ENCODE measurements at places on chromosomes 7 and 10.

- DNase-seq, result no peak
These were observed 822 bp downstream of the ZNF800 start for GRCh38 chr7:127391591-127392181.

- DNase-seq, result no peak
These were observed 3.9 kb upstream of the PVRIG start for GRCh38 chr7:100215895-100216294.

GRCh38 chr10:119737823-119738222, 12.0 kb downstream of the INPP5F start:
- DNase-seq, result no peak

- no peak for DNase-seq
These were observed 186.8 kb upstream of the AUTS2 start for GRCh38 chr7:69411466-69411865.

DNA sequence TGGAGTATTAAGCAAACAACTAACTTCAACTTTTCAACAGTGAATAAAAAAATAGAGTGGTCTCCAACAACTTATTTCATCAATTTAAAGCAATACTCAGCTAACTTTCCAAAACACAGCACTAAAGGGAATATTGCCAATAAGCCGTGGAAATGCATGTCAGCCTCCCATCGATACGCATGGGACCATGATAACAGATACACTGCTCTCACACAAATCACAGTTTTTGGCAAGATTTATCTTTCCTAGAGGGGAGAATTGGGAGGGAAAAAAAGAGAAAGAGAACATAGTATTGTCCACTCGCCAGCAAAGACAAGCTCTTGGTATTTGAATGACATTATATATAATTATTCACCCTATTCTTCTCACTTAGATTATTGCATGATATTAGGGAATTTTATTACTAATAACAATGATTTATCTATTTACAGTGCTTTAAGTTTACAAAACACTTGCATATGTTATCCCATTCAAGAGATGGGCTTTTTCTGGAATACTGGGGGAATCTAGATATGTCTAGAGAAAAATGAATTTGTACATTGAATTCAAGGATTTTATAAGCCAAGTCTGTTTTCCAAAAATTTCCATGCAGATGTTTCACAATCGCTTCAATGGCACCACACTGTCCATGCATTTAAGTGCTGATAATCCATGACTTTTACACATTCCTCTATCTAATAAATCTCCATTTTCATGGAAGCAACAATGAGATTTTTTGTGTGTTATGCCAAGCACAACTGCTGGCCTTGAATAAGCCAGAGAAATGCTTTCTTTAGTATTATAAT, 194.0 kb upstream of the MGMT start:
- DNase-seq, result no peak

- DNase-seq, result no peak
These were observed 102.6 kb downstream of the VOPP1 start for GRCh38 chr7:55469721-55470120.

GRCh38 chr7:45217358-45217757, 59.8 kb downstream of the RAMP3 start:
- no peak for DNase-seq

DNA sequence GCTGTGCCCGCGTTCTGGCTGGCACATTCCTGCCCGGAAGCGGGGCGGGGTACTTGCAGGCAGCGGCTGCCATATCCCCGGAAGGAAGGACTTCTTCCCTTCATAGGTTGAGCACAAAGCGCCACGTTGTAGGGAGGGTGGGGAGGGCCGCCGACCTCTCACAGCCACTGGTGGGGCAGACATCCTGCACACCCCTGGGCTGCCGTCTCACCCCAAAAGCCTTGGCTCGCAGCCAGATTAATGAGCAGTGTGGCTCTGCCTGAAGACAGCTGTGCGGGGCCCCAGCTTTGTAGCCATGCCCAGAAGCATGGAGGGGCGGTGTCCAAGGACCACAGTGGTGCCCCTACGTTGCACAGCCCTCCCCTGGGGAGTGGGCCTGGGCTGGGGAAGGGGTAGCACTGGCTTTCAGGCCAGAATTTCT, 54.3 kb upstream of the DPYSL4 start:
- DNase-seq, result no peak

DNA sequence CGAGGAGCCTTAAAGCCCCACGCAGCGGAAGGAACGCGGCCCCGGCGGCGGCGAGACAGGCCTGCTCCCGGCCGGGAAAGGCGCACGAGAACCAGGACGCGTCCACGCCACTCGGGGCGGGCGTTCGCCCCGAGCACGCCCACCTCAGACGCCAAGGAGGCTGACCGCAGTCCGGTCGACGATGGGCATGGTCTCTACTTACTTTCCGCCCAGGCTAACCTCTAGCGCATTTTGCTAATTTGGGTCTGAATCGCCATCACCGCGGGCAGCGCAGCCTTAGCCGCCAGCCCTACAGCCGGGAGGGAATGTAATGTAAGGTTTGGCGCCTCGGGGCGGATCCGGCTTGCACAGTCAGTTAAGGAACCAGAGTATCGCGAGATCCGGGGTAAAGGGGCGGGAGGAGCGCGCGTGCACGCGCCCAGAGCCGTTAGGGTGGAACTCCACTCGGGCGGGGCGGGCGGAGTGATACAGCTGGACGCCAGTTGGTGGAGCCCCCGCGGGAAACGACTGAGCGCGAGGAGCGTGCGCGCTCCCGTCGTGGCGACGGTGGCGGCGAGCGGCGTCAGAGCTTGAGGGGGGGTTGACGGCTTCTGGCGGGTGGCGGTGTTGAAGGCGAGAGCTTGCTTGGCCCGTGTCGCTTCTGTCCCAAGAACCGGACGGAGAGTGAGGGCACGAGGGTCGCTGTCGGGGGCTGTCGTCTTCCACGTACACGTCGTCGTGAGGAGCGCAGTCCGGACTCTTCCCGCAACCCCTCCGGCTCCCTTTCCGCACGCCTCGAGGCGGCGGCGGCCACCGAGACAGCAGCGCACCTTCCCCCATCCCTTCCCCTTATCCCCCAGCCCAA, at the start of gene LUC7L2:
LUC7L2 (plus strand) TSS at position 529 of the 844 bp plus-strand sequence. CDS start 368 bp downstream, outside the sequence.
- peak; percentile 99 for DNase-seq

DNA sequence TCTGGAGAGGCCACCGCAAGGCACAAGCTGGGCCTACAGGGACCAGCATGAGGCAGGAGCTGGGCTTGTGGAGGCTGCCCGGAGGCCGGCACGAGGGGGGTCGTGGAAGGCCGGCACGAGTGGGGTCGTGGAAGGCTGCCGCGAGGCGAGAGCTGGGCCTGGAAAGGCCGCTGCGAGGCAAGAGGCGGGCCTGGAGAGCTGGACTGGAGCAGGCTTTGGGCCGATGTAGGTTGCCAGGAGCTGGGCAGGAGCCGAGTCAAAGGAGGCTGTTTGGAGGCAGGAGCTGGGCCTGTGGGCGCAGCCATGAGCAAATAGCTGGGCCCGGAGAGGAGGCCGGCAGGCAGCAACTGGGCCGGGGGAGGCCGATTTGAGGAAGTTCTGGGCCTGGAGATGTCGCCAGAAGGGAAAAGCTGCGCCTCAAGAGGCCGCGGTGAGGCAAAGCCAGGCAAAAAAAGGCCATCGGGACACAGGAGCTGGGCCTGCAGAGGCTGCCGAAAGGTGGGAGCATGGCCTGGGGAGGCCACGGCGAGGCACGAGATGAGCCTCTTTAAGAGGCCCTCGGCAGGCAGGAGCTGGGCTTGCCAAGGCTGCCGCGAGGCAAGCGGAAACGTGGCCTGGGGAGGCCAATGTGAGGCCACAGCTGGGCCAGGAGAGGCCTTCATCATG, 26.5 kb downstream of the MDH2 start:
- no peak for DNase-seq

- peak; percentile 51 for DNase-seq
These were observed 72.0 kb downstream of the SLC37A3 start for GRCh38 chr7:140326116-140326928.

DNA sequence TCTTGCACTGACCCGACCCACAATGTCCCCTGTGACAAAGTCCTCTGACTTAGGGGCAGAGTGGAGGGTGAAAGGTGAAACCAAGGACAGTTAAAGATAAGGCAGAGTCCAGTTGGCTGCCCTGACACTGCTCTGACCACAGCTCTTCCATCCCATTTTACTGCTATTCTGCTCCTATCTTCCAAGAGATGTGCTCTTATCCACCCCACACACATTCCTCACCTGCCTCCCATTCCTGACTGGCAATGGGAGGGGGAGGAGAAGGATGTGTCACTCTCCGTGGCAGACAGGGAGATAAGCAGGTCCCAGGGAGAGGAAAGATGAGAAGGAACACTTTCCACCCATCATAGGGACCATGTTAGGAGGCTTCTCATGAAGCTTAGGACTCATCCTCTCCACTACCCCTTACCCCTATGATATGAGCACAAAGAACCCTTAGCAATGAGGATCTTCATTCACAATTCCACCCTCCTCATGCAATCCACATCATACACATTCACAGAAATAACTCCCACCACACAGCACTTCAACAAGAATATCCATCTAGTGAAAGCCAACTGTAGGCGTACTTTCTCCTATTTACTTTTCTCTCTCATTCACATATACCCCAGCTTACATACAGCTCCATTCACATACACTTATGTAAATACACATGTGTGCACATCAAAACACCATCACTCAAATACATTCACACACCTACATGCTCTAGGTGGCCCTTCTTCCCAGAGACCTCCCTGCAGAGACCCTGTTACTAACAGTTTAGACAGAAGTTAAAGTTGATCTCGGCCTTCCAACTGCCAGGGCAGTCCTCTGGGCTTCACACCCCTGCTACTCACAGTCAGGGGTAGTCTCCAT, 6.6 kb downstream of the SYNPO2L start:
- DNase-seq, result no peak

- no peak for DNase-seq
These were observed 94.9 kb downstream of the PRLHR start for GRCh38 chr10:118500477-118501104.

DNA sequence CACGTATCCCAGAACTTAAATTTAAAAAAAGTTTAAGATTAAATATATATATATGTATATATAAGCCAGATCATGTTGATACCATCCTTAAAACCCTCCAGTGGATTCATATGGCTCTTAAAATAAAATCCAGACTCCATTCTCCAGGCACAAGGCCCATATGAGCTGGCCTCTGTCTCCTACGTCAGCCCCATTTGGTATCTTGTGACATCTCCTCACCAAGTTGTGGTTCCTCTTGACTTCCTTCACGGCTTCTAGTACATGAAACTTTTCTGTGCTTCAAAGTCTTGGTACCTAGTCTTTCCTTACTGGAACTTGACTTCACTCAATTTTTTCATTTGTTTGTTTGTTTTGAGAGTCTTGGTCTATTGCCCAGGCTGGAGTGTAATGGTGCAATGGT, 61.3 kb downstream of the PRLHR start:
- no peak for DNase-seq

DNA sequence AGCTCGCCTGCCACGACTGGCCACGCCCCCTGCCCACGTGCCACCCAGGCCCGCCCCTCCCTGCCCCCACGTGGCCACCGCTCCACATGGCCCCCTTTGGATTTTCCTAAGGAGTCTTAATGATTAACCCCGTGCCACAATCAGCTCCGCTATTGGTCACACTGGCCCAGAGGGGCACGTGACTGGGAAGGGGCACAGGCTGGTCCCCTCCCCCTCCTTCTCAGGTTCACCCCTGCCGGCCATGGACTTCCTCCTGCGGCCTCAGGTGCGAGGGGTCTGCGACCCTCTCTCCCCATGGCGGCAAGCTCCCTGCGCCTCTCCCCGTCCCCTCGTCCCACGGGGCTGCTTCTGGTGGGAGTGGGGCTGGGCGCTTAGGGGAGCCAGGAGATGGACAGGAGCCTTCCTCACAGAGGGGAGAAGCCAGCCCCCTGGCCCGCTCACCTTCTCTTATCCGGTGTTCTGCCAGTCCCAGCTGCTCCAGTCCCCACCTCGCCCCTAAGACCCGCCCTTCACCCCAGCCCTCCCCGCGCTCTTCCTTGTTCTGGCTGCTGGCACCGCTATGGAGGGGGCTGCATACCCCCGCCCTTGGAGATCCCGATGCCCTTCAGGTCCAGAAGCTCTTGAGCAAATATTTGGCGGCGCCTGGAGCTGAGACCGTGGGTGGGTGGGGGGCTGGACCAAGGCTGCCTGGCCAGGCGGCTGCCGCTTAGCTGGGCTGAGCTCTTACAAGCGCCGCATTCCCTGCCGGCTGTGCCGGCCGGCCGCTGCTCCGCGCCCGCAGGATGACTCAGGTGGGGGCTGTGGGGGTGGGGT, 3.2 kb downstream of the SLC4A2 start:
- no peak for DNase-seq

DNA sequence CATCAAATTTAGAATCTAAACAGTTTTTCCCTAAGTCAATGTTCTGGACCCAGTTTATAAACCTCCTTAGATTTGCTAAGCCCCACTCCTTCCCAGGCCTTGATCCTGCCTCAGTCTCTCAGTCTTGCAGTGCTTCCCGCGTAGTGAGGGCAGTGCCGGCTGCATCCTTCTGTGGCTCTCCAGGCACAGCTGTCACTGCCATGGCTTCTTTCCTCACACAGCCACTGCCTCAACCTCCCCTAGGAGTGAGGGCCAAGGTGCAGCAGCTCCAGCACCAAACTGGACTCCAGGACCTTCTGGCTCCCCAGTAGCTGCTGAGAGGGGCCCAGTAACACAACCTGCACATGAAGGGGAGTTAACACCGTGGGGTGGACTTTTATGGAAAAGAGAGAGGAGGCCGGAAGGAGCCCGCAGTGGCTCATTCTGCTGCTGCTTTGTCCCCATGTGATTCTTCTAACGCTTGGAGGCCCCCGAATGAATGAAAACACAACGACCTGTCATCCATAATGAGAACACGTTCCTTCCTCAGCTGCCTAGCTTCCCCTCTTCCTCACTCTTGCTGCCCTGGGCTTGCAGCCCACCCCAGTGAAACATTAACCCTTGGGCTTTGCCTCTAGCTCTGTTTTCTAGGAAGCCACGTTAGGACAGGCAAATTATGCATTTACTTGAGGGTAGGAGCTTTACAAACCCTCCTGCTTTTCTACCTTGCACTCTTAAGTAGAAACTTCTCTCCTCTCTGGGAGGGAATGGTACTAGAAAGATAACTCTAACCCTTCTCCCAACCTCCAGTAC, 16.0 kb upstream of the UBE2H start:
- no peak for DNase-seq

- DNase-seq, result no peak
These were observed 59.8 kb downstream of the SLC25A40 start for GRCh38 chr7:87816389-87816788.

GRCh38 chr7:77665161-77665560, 31.1 kb upstream of the RSBN1L start:
- no peak for DNase-seq

- no peak for DNase-seq
These were observed 47.5 kb upstream of the DGKB start for GRCh38 chr7:14950013-14950412.
